Stimulated activated CD8-positive, alpha-beta memory T cell treated with anti-CD3 and anti-CD28 coated beads, Interleukin-2, amount 100 ng/mL, for 1 hour (primary cell): ENCODE measurements at places on chromosomes 7 and 10.

GRCh38 chr10:637221-637620 lies 52.2 kb downstream of the DIP2C start:
- no peak for DNase-seq

GRCh38 chr7:27078616-27079233 lies 17.1 kb downstream of the HOXA1 start:
- DNase-seq, result no peak

DNA sequence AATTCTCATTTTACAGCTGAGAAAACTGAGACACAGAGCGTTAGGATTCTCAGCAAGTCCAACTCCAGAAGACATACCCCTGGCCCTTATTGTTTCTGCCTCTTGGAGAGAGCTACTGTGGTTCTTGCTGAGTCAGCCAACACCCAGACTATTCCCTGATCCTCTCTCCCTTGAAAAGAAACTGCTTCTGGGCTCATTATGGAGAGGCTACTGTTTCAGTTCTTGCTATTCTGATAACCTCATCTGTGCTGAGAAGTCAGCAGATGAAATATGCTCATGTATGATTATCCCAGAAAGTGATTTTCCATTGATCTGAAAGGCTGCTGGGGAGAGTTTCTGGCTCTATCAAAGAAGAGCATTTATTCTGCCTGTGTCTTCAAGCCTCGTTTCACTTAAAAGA lies 455.6 kb upstream of the COBL start:
- DNase-seq, result no peak

GRCh38 chr7:137480401-137480800 lies 136.9 kb upstream of the PTN start:
- DNase-seq, result no peak

DNA sequence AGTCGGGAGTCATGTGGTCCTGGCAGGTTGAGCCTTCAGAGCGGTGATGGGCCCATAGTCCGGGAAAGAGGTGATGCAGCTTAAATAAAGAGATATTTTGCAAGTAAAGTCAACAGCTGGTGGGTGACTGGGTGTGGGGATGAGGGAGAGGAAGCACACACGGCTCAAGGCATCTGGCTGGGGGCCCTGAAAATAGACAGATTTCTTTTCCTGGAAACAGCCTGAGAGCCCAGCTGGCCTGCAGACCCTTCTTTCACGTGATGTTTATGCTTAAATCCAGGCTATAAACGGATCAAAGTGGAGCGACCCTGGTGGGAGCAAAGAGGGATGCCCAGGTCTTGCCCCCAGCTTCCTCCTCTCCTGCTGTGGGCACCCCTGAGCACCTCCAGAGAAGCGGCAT lies 149.1 kb downstream of the TEX36 start:
- DNase-seq, result no peak

- DNase-seq, result no peak
Observed at GRCh38 chr10:127972751-127973357, 66.0 kb downstream of the PTPRE start.

- no peak for DNase-seq
Observed at GRCh38 chr10:96188421-96188820, 58.3 kb downstream of the ZNF518A start.

DNA sequence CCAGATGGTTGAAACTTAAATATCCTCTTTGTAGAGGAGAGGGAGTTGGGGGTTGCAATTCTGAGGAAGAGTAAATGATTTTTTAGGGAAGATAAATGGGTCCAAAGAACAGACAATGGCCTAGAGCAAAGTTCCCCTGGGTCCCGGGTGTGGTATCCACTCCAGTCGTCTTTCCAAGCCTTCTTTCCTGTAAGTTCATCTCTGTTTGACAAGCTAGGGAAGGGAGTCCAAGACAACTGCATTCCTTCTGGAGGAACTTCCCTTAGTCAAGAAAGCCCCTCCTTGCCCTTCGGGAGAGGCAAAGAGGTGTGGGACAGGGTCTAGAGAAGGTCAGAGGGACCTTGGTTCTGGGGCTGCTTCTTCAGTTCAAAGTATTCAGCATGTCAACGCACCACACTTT lies 33.4 kb downstream of the C10orf71 start:
- no peak for DNase-seq

DNA sequence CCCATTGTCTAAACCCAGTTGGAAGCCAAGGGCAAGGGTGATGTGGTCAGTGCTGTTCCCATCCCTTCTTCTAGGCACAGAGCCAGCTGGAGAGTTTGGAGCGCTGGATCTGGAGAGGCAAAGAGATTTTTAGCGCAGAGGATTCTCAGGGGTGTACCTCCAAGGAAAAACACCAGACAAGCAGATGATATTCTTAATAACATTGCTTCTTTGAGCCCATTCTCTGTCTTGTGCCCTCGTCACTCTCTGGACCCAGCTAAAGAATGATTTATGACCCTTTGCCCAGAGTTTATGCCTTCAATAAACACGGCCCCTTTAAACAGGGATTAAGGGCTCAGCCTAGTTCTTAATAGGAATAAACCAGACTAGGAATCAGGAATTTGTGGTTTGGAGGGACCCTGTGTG lies 4.7 kb upstream of the HIP1 start:
- DNase-seq, result no peak

GRCh38 chr7:27103489-27104226 lies 1.2 kb upstream of the HOXA2 start:
- DNase-seq, result no peak

- no peak for DNase-seq
Observed at GRCh38 chr7:95687759-95688343, 84.5 kb upstream of the DYNC1I1 start.

GRCh38 chr10:10417671-10418070 lies 600.0 kb upstream of the CELF2 start:
- no peak for DNase-seq

DNA sequence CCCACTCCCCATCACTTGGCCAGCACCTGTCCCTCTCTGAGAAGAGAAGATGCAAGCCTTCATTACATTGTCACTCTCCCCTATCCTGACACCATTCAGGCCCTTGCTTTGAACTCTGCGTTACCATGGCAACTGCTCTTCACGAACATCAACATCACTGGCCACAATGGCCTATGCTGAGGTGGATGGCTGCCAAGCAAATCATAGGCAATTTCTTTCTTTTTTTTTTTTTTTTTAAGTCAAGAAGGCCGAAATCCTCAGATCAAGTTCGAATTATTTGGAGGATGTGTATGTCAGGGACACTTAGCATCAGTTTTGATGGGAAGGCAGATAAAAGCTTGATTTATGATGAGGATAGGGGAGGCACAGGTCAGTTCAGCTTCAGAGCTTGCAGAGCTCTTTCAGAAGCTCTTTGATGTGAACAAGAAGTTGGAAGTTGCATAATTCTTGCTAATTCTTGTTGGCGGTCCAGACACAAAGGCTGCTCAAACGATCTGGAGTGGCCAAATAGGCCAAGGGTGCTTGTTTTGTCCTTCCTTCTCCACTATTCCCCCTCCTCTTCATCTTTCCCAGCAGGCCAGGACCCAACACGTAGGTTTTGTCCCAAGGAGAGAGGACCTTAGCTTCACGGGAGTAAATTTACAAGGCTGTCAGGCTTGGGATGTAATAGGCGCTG lies 179.9 kb upstream of the NPVF start:
- no peak for DNase-seq

DNA sequence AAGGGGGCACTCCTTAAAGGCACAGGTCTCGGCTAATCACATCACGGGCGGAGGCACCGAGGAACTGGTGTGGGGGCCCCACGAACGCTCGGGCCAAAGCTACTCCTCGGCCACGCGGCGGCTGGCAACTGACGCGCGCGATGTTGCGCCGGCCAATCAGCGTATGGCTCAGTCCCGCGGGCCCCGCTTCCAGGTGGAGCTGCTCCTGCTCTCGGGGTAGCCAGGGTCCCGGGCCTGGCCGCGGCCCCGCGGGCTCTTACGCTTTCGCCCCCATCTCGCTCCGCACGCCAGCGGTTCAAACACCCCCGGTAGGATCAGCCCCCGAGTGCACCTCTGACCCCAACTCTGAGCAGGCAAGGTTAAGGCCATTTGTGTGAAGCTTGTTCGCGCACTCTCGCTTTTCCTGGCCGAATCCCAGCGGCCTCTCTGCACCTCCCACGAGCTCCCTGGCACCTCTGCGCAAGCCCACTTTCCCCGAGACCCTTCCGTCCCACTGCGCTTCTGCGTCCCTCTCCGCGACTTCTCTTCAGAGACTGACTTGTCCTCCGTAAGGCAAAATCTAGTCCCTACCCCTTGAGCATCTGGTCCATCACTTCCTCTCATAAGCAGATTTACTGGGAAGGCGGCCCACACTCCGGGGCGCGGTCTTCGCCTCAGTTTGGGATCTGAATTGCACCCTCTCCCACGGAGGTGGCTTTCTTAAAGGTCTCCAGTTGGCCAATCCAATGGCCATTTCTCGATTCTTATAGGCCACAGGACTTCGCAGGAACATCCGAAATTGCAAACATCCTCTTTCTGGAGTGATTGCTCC lies 200.9 kb upstream of the TBX20 start:
- no peak for DNase-seq

DNA sequence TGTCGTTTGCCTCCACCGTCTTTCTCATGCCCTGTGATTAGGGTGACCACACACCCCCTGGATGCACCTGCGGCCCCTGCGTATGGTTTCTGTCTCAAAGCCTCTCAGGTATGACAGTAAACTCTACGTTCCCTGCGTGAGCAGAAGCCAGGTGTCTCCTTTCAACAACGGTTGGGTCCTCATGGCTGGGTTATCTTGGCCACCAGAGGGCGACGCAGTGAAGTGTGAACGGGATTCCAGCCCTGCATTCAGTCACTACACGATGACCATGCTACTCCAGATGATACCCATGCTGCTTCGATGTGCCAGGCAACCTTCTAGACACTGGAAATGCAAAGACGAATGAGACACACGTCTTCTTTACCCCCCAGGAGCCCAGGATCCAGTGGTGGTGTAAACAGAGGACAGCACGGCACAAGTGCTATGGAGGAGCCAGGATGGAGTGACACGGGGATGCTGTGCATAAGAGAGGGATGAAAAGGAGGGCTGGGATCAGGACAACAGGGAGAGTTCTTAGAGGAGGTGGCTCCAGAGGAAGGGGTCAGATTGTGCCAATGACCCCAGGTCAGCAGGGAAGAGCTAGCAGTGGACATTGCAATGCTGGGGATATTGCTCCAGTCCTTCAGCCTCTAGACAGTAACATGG lies 228.1 kb upstream of the PFKP start:
- no peak for DNase-seq

DNA sequence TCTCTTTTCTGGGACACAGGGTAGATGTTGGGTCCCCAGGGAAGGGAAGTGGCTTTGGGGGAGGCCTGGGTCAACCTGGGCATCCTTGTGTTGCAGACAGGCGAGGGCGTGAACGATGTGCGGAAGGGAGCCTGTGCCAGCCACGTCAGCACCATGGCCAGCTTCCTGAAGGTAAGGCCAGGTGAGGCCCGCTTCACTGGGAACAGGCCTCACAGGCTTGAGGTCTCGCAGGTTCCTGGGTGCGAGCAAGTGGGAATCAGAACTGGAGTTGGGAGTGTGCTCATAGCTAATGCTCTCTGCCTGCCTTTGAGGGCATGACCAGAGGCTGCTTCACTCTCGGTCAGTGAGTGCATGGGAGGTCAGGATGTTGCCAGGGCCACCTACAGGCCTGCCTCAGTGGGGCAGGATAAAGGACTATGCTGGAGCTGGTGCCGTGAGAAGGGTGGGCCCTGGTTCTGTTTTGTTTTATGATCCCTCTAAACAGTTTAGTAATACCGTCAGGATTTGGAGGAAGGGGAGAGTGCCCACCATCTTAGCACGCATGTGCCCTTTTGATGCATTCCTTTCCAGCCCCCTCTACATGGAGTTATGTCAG lies 8.4 kb downstream of the DBNL start:
- DNase-seq, result no peak

DNA sequence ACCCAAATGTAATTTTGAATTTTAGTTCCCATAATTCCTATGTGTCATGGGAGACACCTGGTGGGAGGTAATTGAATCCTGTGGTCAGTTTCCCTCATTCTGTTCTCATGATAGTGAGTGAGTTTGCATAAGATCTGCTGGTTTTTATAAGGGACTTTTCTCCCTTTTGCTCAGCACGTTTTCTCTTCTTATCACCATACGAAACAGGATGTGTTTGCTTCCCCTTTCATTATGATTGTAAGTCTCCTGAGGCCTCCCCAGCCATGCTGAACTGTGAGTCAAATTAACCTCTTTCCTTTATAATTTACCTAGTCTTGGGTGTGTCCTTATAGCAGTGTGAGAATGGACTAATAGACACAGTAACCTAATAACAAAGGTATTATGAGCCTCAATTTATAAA lies 36.1 kb upstream of the ZNF736 start:
- DNase-seq, result no peak
